ENCODE measurements at places on chromosomes 5 and 9.

DNA sequence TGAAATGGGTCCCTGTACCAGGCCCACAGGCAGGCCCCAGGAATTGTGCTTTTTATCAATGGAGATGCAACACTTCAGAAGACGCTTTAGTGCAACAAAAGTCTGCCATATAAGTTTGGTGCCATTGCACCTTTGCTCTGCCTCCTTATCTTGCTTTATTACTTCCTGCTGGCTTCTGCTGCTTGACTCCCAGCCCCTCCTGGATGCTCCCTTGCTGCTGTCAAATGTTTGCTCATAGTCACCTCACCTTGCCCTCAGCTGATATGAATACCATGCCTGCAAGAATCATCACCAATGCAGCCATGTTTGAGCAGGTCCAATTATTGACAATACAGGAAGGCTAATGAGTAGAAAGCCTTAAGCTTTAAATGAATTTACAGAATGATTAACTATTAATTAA, 25.4 kb downstream of the MEGF10 start:
- no peak for DNase-seq

GRCh38 chr9:8684978-8685708, 885.6 kb upstream of the DMAC1 start:
- DNase-seq: no peak

DNA sequence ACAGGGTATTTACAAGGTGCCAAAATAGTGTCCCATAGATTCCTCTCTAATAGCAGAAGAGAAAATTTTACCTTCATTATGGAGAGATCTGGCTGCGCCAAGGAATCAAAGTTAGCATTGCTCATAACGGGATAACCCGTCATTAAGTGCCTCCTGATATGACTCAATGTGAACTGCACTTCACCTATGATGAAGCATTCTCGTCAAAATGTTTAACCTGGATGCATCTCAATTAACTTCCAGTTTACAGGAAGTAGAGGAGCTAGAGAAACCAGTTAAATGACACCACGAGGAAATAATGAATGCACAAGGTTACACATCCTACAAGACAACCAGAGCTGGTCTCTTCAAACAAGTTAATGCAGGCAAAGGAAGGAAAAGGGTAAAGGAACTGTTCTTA, 17.2 kb downstream of the FBXW11 start:
- no peak for DNase-seq

GRCh38 chr5:32514806-32515205, 70.3 kb upstream of the ZFR start:
- DNase-seq: no peak

GRCh38 chr5:97544240-97544639, 361.2 kb upstream of the RIOK2 start:
- no peak for DNase-seq

DNA sequence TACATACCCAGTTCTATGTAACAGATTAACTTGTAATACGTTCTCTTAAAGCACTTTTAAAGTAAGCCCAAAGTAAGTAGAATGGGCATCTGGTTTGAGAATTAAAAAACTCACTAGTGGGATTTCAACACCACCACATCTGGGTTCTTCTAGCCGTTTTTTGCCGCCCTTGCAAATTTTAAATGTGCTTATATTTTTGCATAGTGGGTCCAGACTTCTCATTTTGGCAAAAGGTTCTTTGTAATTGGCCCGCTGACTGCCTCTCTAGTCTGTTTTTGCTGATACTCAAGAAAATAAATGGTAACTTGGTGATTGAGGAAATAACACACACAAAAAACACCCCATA, 582 bp upstream of the FBXO4 start:
- DNase-seq: no peak

DNA sequence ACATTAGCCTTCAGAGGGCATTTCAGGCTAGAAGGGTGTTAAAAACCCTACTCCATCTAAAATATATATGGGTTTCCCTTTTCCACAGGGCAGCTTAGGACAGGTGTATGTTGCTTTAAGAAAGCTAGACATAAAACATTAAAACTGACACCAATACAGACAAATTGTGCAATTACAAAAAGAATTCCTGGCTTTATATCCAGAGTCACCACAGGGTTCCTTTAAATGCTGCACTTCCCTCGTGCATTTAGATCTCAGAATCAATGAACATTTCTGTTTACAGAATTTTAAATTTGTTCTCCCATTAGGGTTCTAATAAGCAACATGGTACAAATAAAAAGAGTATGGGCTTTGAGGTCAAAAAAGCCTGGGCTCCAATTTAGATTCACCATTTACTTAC, 170.2 kb downstream of the MAPKAP1 start:
- DNase-seq: peak; percentile 21

DNA sequence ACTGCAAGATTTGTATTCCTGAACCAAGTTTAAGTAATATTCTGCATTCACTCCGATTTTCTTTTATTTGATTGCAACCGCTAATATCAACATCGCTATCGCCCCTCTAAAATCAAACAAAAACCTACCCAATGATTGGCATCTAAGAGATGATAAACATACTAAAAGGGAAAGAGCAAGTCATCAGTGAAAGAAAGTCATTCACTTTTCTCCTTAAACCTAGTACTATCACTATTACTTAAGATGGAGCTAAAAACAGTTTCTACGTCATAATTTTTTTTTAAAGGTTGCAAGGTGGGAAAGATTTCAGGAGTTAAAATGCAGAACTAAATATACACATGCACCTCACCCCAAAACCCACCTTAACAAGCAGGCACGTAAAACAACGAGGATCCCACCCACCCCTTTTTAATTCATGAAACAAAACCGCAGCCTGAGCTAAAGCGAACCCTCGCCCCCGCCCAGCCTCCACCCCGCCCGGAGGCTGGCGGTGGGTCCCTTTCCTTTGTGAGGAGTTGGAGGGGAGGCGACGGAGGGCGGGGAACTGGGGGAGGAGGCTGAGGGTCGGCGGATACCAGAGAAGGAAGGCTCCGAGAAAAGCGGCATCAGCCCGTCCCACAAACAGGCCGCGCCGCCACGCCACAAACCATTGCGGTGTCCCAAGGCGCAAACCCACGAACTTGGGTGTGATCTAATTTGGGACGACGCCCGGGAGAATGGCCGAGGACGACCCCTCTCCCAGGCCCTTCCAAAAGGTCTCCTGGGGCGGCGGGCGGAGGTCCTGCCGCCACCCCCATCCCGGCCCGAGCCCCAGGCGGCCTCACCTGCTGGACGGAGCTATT, 861 bp downstream of the UBQLN1 start:
- DNase-seq: peak; percentile 11

DNA sequence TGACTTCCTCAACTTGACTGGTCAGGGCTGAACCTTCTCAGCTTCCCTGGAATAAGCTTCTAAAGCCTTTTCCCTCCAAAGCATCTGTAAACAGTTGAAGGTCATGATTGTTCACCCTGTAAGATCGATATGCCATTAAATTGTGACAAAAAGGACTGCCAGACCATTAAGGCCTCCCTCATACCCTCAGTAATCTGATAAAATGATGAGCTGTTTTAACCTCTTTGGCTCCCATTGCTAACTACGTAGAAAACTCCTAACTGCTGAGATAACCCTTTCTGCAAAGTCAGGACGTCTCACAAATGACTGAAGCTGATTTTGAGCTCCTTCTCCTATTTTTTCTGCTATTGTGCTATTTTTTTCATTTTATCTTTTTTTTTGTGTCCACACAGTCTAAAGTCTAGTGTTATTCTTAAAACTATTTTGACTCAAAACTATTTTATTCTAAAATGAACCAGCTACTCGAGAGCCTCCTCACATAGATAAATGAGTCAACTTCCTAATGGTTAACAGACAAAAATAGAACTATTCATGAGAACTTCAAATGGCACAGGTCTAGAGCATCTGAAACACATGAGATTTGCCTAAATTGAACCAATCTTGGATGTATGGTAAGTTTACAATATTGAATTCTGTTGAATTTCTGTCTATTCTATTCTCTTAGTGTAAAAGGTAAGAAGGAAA, 395.6 kb upstream of the TLE4 start:
- peak; percentile 39 for DNase-seq

GRCh38 chr5:168109441-168109840, 182.0 kb upstream of the WWC1 start:
- no peak for DNase-seq

GRCh38 chr9:87494970-87495471, 2.6 kb upstream of the DAPK1 start:
- DNase-seq: peak; percentile 39

- DNase-seq: no peak
Measured at GRCh38 chr9:89436963-89437625, 60.8 kb downstream of the SEMA4D start.

- no peak for DNase-seq
Measured at GRCh38 chr9:134175808-134176598, 11.6 kb upstream of the RNU6ATAC start.

DNA sequence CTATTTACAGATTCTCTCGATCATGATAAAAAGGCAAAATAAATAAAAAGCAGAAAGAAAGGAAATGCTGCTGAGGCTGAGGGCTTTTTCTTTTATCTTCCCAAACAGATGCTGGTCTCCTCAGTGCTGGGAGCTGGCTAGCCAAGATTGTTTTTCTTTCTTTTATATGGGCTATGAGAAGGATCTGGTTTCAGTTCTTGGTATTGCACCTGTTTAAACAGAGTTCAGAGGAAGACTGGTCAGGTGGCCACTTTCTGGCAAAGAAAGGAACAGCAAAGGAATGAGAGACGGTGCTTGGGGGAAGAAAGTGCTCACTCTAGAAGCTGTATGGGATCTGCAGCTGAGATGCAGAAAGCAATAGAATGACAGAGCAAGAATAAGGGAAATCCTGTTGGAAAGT, 88.9 kb downstream of the SLF1 start:
- DNase-seq: no peak

DNA sequence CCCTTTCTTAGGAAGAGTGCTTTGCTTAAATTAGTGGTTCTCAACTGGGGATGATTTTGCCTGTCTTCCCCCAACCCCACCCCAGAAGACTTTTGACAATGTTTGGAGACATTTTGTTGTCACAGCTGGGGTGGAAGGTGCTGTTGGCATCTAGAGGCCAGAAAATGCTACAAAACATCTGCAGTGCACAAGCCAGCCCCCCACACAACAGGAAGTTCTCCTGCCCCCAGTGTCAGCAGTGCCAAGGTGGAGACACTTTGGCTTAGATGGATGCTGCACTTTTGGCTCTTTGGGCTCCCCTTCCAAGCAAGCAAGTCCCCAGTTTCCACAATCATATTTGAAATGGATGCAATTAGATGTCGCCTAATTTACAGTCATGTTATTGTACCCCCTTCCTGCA, 2.7 kb downstream of the HEMGN start:
- no peak for DNase-seq

DNA sequence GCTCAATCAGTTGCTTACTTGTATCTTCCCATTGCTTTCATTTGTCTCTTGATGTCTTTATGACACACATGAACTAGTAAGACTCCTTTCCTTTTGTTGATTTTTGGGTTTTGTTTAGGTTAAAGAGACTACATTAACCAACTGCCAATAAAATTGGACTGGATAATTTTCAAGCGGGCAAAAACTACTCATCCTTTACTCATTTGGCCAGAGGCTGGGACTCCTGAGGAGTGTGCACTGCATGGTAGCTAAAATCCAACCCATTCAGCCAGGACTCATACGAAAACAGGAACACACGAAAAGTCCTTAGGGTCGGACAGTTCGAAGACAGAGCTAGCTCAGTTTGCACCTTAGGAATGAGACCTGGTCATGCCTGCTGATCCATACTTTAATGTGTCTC, 6.0 kb downstream of the SLC46A2 start:
- DNase-seq: peak; percentile 3

DNA sequence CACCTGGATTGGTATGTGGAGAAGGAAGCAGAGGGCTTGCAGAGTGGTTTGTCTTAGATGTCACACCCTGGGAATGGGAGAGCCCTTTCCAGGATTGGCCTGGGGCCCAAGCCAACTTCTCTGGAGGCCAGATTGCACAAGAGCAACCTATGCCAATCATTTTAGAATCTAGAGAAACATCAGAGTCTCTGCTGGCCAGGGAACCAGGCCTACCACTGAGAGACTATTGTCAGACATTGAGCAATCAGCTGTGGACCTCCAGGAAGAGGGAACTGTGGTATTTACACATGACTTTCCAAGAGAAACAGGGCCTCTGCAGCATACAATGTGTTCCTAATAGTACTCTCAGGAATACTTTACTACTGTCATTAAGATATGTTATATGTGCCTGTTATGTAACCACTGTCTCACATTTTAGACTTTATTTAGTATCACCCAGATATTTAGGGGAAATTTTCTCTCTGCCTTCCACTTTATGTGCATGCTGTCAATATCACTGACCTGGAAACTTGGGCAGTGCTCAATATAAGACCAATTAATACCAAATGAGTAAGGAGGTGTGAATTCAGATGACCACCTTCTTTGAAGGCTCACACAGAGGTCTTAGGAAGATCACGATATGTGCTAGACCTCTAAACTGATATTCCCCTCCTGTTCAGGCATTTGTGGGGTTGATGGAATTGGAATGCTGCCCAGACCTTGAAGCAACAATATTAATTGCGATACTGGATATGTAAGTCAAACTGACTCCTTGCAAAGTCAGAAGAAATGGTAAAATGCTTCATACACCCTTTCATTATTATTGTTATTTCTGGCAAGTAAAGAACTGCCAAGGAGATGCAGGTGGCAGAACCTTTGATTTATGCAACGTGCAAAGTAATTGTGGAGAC, 20.5 kb upstream of the CCL28 start:
- DNase-seq: peak; percentile 32

GRCh38 chr9:75213765-75214164, 125.5 kb downstream of the OSTF1 start:
- no peak for DNase-seq

DNA sequence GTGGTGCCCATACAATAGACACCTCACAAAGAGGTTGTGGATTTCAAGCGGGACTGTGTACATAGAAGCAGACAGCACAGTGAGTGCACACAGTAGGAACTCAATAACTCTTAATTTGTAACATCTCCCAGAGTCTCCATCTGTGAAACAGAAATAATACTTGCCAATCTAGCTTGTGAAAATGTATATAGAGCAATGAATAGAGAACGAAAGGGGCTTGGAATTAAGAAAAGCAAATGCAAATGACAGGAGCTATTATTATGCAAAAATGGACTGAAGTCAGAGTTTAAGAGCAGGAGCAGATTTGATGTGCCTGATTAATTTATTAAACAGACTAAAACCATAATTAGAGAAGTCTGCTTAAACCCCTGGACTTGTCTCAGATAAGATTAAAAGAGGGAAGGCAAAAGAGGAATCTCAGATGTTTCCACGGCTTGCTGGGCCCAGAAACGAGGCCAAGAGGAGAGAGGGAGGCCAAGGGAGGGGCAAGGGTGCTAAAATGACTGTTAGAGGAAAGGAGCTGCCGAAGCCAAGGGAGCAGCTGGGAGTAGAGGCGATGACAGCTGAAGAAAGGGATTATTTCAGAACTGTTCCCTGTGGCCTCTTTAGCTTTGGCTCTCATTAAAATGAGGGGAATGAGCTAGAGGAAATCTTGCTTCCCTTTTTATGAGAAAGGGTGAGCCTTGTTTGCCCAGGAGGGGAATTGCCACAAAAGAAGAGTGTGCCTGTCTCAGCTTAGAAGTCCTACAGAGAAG, 72.1 kb downstream of the FEM1C start:
- no peak for DNase-seq

DNA sequence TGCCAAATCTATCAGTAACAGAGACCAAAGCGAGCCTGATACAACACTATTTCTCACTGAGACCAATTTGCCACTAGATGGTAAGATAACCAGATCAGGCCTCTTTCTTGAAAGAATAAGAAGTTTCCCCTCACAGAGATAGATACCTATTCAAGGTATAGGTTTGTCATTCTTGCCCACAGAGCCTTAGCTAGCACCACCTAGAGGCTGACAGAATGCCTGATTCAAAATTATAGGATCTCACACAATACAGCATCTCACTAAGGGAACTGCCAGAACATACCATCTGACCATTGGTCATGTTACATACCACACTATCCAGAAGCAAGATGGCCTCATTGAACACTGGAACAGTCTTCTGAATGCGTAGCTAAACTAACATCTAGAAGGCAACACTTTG, 166.6 kb upstream of the HCN1 start:
- DNase-seq: no peak
